Naive thymus-derived CD8-positive, alpha-beta T cell (primary cell): ENCODE measurements at places on chromosomes 4 and X. TPM values are rescaled to one million over a fixed set of nuclear protein-coding genes. Genes with fewer than 3 reads are reported as not detected.
A peak's percentile ranks its signal among the peaks of the same experiment; 100 is the strongest.

- no peaks in the 10 kb centered on the region for H3K27me3 ChIP-seq
- peak overlapping the region; percentile 92 for H3K27ac ChIP-seq
- no peak for DNase-seq
- peaks cover 61% of the 10 kb centered on the region for H3K4me1 ChIP-seq
- H3K4me3 ChIP-seq, result peak overlapping the region; percentile 80
These were observed 32.1 kb downstream of the TMEM131L start for GRCh38 chr4:153497988-153498967.

DNA sequence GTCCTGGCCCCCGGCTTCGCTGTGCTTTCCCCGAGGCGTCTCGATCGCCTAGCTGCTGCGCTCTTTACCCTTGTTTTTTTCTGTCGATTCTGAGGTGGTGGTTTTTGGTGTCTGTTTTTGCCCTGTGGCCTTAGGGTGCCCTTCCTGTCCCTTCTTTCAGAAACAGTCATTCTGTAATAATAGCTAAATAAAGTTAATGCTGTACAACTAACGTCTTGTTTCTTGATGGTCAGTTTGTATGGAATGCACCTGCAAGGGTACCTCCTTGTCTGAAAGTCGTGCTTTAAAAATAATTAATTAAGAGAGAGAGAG lies 686 bp downstream of the FIP1L1 start:
- H3K36me3 ChIP-seq, result peaks cover 3% of the 10 kb centered on the region
- peaks cover 48% of the 10 kb centered on the region for H3K4me1 ChIP-seq
- H3K4me3 ChIP-seq, result peak overlapping the region; percentile 98
- H3K27me3 ChIP-seq, result peaks cover 6% of the 10 kb centered on the region

GRCh38 chr4:184094532-184095159 lies 123.0 kb downstream of the ENPP6 start:
- peaks cover 23% of the 10 kb centered on the region for H3K27me3 ChIP-seq
- H3K4me3 ChIP-seq, result no peak overlapping the region
- no peak overlapping the region for H3K27ac ChIP-seq

The IL9R gene
- 2.4 TPM for total RNA-seq

The BMX gene
- total RNA-seq, result not detected

DNA sequence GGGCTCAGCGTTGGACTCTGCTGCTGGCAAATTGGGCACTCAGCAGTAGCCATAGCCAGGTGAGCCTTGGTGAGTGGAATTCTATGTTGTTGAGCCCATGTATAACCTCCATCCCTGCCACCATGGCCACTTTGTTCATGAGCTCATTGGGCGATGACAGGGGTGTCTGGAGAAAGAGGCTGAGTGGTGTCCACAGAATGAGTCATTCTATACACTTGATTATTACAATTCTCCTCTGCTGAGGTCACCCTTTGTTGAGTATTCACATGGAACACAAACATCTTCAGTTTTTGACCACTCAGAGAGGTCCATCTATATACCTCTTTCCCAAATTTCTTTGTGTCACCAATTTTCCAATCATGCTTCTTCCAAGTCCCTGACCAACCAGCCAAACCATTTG lies 1341.7 kb downstream of the PCDH7 start:
- no peak overlapping the region for H3K4me3 ChIP-seq
- no peaks in the 10 kb centered on the region for H3K27me3 ChIP-seq
- no peak overlapping the region for H3K27ac ChIP-seq
- no peaks in the 10 kb centered on the region for H3K4me1 ChIP-seq

DNA sequence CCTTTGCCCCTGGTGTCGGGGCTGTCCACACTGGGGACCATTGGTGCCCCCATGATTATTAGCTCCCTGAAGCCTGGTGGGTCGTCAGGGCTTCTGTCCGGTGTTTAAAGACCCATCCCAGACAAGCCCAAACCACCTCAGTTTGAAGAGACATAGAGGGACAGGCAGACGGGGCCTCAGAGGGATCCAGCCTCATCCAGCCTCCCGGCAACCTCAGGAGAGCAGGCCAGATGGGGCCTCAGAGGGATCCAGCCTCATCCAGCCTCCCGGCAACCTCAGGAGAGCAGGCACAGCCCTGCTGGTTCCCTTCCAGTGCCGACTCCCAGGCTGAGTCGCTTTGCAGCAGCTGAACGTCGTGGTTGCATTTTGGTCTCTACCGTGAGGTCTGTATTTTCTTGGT lies 32.1 kb downstream of the PIGG start:
- H3K4me3 ChIP-seq, result no peak overlapping the region
- H3K27me3 ChIP-seq, result no peaks in the 10 kb centered on the region
- no peak overlapping the region for H3K27ac ChIP-seq
- no peaks in the 10 kb centered on the region for H3K4me1 ChIP-seq
- DNase-seq, result no peak
- no peaks in the 10 kb centered on the region for H3K36me3 ChIP-seq

The MED12 gene
- total RNA-seq, result 79.0 TPM

DNA sequence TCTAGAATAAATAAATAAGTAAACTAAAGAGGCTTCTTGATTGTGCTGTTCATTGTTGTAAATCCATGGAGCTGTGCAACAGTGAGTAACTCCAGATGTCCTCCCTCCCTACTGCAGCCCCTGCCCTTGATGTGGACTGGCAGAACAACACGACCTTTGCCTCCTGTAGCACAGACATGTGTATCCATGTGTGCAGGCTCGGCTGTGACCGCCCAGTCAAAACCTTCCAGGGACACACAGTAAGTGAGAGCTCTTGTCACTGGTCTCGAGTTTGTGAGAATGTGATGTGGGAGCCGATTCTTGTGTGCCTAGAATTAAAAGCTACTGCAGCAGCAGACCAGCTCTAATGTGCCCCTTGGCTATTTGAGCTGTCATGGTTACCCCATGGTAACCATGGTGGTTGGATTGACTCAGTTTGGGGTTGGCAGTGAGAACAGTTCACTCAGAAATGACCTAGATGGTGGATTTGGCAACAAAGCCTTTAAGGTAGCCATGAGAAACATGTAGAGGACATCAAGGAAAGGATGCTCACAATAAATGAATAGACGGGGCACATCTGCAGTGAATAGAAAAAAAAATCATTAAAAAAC lies 60.7 kb downstream of the GPR143 start:
- H3K4me3 ChIP-seq, result no peak overlapping the region
- no peak for DNase-seq
- peaks cover 13% of the 10 kb centered on the region for H3K4me1 ChIP-seq
- H3K27ac ChIP-seq, result no peak overlapping the region
- H3K27me3 ChIP-seq, result no peaks in the 10 kb centered on the region
- H3K36me3 ChIP-seq, result peaks cover 57% of the 10 kb centered on the region

DNA sequence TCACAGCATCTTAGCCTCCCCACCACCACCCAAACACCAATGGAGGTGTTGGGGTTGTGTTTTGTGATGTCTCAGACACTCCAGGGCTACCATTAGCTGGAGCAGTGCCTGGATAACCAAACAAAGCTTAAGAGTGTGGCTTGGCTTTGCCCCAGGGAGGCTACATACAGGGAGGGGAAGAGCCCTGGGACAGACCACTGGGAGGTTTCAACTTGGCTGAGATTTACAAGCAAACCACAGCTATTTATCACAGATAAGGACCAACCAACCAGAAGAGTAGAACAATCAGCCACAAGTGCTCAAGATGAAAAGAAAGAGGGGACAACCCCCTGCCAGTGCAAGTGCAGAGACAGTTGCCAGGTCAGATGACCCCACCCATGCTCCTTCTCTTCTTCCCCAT lies 24.1 kb downstream of the SOX3 start:
- no peak for DNase-seq
- no peaks in the 10 kb centered on the region for H3K4me1 ChIP-seq
- no peak overlapping the region for H3K4me3 ChIP-seq
- no peak overlapping the region for H3K27ac ChIP-seq
- no peaks in the 10 kb centered on the region for H3K27me3 ChIP-seq
- H3K36me3 ChIP-seq, result no peaks in the 10 kb centered on the region

DNA sequence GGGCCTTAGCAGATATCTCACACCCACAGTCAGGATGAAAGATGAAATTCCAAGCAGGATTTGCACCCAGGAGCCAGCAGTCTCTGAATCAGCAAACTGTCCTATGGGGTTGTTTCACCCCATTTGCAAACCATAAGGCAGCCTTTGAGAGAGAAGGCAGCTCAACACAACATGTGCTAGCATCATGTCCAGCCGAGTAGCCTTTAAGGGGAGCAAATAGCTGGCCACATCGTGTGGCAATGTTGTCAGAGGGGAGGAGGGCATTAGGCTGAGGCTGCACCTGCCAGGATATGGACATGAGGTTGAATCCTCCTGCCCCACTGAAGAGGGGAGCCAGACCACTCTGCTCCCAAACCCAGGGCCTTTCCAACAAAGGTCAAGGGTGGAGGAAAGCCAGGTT lies 20.6 kb upstream of the PJA1 start:
- peaks cover 2% of the 10 kb centered on the region for H3K27me3 ChIP-seq
- H3K4me3 ChIP-seq, result no peak overlapping the region

The CC2D2A gene
- not detected for total RNA-seq

GRCh38 chrX:49878128-49878833 lies 1.0 kb upstream of the USP27X start:
- peak overlapping the region; percentile 87 for H3K27ac ChIP-seq
- H3K27me3 ChIP-seq, result no peaks in the 10 kb centered on the region
- no peak for DNase-seq
- H3K4me1 ChIP-seq, result peaks cover 34% of the 10 kb centered on the region
- H3K36me3 ChIP-seq, result no peaks in the 10 kb centered on the region
- H3K4me3 ChIP-seq, result no peak overlapping the region

GRCh38 chr4:80321776-80322175 lies 13.8 kb upstream of the CFAP299 start:
- peaks cover 7% of the 10 kb centered on the region for H3K4me1 ChIP-seq
- no peak overlapping the region for H3K27ac ChIP-seq
- H3K4me3 ChIP-seq, result no peak overlapping the region
- DNase-seq, result no peak
